CD4-positive, alpha-beta T cell treated with Interleukin-17A for 1 hour (primary cell): ENCODE measurements at places on chromosomes 7 and 10.

DNA sequence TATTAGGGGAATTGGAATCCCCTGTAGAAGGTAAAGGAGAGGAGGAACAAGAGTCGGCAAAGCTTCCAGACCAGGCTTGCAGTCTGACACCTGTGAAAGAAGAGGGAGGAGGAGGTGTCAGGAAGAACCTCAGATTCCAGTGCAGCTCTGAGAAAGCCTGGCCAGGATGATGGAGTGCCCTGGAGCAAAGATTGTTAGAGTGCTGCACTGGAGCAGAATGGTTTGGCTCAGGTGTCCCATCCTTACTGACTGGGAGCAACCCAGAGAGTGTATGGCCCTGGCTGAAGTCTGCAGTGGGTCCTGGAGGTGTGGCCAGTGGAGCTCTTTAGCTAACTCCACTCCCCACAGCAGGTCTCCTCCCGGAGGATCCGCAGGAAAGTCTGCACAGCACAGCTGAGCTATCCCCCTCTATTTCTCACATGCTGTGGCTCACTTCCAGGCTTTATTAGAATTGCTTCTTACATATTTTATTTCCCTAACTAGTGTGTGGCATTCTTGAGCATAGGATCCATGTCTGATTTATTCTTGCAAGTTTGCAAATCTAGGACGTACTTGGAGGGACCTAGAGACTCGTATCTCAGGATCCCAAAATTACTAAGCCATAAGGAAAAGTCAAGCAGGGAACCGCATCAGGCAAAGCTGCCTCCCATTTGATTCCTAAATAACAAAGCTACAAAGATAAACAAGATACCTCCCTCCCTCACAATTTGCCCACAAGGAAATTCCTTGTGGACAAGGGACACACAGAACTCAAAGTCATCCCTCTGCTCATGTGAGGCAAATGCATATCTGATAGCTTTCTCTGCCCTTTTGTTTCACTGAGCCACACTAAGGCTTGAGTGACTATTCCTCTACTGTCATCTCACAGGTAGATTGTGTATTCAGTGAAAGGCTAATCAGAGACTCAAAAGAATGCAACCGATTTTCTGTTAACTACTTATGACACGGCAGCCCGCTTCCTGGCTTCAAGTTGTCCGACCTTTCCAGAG lies 58.8 kb downstream of the VIM start:
- DNase-seq = no peak

- no peak for DNase-seq
These were observed 16.4 kb downstream of the KCNH2 start for GRCh38 chr7:150961510-150962289.

DNA sequence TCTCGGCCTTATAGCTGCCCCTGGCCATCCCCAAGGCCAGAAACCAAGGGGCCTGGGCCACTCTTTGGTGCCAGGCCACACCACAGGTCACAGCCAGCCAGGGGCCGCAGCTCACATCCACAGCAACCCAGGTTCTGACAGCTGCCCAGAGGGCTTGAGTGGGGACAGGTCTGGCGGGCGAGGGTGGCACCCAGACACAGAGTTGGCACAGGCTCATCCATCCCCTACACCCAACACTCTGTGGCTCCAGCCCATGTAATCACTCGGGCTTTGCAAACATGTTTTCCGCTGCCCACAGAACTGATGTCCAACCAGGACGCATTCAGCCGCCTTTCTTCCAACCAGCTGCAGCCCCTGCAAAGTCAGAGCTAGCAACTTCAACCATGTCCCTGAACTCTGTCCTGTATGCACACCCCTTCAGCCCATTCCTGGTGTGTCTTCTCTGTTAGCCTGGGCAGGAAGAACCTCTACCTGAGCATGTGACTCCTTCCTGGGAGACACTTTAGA lies 57.7 kb upstream of the PPP2R2D start:
- no peak for DNase-seq

GRCh38 chr7:79357101-79357500 lies 96.4 kb downstream of the MAGI2 start:
- DNase-seq = no peak

DNA sequence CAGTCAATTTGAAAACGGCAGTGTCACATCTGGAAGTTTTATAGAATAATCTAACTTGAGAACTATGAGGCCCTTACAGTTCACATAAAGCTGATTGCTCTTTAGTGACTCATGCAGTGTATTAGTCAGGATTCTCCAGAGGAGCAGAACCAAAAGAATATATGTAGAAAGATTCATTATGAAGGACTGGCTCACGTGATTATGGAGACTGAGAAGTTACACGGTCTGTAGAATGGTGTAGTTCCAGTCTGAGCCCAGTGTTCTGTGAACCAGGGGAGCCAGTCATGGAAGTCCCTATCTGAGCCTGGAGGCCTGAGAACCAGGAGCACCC lies 21.5 kb downstream of the RBM33 start:
- no peak for DNase-seq

DNA sequence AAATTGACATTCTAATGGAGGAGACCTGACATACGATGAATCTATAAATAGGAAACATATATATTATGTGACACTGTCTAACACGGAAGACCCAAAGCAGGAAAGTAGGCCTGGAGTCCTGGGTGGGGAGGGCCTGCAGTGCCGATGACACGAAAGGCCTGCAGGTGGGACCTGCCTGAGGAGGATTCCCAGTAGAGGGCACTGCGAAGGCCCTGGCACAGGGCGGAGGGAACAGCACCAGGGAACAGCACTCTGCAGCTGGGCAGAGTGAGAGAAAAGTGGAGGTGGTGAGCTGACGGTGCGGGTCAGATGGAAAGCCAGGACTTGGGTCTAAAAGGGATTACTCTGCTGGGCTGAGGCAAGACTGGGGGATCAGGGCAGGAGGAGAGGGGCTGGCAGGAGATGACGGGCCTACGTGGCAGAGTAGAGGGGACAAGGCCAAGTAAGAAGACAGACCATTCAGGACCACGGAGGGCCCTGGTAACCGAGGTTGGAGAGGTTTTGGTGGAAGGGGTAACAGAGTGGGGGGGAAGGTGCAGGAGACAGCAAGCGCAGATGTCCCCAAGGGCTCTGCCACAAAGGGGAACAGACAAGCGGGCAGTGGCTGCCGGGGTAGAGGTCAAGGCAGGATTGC lies 8.1 kb downstream of the ZNF746 start:
- no peak for DNase-seq

GRCh38 chr10:118062798-118063238 lies 16.1 kb upstream of the RAB11FIP2 start:
- DNase-seq = no peak
